ENCODE measurements at places on chromosomes 11 and 22.

DNA sequence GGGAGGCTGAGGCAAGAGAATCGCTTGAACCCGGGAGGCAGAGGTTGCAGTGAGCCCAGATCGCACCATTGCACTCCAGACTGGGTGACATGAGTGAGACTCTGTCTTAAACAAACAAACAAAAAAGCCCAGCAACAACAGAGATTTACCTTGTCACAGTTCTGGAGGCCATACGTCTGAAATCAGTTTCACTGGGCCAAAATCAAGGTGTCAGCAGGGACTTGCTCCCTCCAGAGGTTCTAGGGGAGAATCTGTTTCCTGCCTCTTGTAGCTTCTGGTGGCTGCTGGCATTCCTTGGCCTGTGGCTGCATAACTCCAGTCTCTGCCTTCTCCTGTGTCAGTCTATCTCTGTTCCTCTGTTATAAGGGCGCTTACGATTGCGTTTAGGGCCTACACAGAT lies 1.5 kb downstream of the DDX10 start:
- no peak for DNase-seq

- no peak for DNase-seq
These were observed 17.1 kb upstream of the GNAZ start for GRCh38 chr22:23053051-23053707.

GRCh38 chr11:70680781-70681281 lies 282.5 kb downstream of the CTTN start:
- no peak for DNase-seq

DNA sequence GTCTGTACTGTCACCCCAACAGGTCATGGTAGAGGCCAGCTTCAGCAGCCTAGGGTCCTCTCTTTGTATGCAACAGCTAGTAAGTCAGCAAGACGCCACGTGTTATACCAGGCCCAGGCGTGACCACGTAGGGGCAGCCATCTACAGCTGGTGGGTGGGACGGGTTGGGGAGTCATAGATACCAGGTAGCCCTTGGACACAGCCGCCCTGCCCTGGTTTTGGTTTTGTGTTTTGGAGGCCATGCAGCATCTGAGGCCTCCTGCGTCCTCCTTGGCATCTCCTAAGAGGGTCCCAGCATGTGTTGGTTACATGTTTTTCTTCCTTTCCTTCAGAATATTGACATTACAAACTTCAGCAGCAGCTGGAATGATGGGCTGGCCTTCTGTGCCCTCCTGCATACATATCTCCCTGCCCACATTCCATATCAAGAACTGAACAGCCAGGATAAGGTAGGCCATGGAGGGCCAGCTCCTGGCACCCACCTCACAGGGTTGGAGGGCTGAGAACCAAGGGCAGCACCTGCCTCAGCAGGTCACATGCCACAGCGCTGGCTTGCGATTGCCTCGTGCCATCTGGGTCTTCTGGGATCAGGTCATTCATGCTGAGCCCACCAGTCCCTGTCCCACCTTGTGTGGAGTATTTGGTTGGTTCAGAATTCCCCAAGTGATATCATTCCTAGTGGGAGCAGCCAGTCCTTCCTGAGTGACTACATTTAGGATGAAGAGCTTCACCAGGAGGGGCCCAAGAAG lies 16.0 kb upstream of the ADORA2A start:
- no peak for DNase-seq

GRCh38 chr11:85826116-85826855 lies 15.3 kb upstream of the SYTL2 start:
- DNase-seq = no peak

GRCh38 chr22:46620588-46621242 lies 529 bp downstream of the GRAMD4 start:
- no peak for DNase-seq

DNA sequence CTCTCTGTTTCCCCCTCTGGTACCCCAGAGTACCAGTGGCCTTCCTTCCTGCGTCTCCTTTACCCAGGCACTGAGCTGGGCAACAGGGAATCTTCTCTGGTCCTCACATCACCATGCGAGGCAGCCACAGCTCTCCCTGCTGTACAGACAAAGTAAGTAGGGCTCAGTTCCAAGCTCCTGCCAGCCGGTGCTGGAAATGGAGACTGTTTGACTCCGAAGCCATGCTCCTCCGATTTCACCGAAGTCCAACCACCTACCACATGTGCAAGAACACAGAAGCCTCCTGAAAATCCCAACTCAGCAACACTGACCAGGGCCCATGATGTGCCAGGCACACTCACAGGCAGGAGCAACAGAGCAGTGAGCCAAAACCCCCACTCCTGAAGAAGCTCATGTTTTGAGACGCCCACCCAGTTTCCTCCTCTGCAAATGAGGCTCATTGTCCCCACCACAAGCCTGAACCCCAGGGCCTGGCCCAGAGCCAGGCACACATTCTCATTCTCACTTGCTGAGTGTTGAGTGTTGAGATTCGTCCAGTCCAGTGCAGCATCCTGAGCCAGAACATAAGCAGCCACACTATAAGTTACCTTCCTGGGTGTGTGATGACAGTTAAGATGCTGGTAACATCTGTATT lies 156.0 kb downstream of the MPPED1 start:
- no peak for DNase-seq

- DNase-seq = no peak
These were observed at the start of gene C11orf68 for GRCh38 chr11:65918211-65919140. C11orf68 (minus strand) TSS chr11:65919062; CDS start chr11:65919031, 31 bp downstream.

DNA sequence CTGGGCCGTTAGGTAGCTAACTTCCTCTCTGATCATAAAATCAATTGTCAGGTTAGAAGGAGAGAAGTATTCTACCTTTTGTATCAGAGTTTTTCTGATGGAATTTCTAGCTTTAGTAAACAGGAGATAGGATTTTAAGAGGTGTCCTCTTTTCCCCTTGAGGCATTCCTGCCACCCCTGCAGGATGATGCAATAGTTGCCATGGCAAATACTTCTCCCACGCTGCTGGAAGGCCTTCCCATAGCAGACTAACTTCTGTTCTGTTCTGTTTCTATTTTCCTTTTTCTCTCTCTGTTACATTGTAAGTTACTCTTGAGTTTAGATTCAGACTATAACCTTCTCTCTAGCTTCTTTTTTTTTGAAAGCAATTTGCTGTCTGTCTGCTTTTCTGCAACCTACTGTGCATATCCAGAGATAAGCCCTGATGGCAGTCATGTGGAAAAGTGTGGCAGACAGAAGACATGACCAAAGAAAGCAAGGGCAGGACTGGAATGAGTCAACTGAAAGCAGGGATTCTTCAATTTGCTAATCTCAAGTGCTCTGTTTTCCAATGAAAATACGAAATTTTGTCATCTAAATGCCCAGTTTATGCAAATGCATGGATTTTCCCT lies 679.1 kb downstream of the DLG2 start:
- DNase-seq = no peak

DNA sequence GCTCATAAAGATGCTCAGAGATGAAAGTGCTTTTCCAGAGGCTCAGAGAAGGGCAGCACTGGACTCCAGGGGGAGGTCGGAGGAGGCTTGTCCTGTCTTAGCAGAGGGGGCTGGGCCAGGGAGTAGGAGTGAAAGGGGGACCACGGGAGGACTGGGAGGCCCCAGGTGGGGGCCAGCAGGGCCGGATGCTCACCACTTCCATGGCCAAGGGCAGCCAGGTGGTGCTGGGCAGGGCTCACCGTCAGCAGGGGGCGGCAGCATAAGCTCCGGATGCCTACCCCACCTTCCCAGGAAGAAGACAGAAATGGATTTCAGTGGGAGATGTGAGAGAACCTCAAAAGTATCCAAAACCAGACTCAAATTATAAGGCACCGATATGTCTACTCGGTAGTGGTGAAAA lies 11.0 kb downstream of the RAB36 start:
- no peak for DNase-seq

DNA sequence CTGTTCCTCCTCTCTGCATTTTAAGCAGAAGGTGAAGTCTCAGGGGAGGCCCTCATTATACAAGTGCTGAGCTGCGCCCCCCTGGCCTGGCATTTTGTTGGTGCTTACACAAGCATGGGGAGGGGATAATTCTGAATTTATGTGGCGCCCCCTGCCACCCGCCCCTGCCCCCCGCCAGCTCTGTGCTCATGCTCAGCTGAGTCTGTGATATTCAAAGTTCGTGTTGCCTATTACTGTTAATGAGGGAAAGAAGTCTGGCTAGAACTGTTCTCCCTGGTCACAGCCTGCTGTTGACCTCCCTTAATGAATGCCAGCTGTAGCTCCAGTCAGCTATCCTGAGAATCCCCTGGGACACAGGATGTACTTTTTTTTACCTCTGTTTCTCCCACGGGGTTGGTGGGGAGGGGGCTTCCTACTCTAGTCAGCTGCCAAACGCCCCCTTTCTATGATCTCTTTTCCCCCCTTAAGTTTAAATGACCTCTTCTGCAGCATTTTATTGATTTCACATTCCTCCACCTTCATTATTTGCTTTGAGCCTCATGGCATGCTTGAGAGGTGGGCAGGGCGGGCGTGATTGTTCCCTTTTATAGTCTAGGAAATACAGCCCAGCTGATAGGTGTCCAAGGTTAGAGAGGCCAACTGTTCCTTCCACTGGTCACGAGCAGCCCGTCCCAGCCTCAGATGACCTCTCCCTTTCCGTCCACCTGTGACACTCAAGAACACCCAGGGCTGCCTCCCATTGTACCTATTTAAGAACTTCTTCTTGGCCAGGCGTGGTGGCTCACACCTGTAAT lies 12.2 kb downstream of the USP2 start:
- DNase-seq = no peak

- DNase-seq = no peak
These were observed at the start of gene SAA1 for GRCh38 chr11:18265949-18266348. SAA1 (plus strand) TSS chr11:18266264; CDS start chr11:18266888, 624 bp downstream.

DNA sequence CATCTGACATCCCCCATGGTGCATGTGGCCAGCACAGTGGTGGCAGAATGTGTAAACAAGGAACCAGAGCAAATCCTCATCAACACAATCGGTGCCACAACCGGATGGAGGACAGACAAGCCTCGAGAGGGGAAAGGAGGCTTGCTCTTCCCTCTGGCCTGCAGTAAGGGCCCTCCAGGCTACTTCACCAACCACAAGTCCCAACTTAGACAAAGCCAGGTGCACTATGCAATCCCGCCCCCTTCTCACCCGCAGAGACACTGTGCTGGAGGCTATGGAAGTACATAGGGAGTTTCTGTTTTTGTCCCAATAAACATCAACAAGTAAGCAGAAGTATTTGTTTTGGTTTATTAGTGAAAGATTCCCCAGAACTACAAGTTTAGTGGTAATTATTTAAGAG lies 54.3 kb downstream of the SPATA19 start:
- no peak for DNase-seq

GRCh38 chr22:49826603-49827270 lies 936 bp downstream of the BRD1 start:
- DNase-seq = peak; percentile 37

- no peak for DNase-seq
These were observed 89.4 kb upstream of the THY1 start for GRCh38 chr11:119512369-119512768.

GRCh38 chr11:73265278-73265810 lies 6.8 kb upstream of the P2RY6 start:
- DNase-seq = no peak

GRCh38 chr11:111766834-111767142 lies 599 bp upstream of the PPP2R1B start:
- no peak for DNase-seq

GRCh38 chr11:20511982-20512381 lies 87.4 kb upstream of the SLC6A5 start:
- DNase-seq = no peak

GRCh38 chr11:63572026-63572688 lies 9.0 kb upstream of the PLAAT2 start:
- DNase-seq = no peak

- DNase-seq = no peak
These were observed 99.4 kb downstream of the RELT start for GRCh38 chr11:73475549-73476095.

GRCh38 chr11:72298931-72299330 lies 55.0 kb upstream of the PHOX2A start:
- DNase-seq = no peak

GRCh38 chr22:19240813-19241592 lies 50.5 kb downstream of the CLTCL1 start:
- DNase-seq = no peak

DNA sequence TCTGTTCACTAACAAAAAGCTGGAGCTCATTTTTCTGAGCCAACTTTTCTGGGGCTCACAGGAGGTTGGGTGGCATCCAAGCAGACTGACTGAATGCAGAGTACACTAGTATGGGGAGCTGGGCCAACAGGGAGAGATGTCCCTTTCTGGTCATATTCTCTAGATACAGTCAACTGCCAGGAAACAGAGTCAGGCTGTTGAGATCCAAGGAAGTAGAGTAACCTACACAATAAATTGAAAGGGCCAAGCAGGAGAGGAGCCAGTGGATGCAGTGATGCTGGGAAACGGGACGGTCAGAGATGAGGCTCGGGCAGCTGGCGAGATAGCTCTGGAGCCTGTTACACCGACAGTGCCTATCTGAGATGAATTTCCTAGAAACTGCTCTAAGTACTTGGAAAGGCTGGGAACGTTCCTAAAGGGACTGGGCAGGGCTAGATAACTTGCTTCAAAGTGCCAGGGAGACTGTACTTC lies 71.1 kb downstream of the LARGE2 start:
- DNase-seq = no peak

DNA sequence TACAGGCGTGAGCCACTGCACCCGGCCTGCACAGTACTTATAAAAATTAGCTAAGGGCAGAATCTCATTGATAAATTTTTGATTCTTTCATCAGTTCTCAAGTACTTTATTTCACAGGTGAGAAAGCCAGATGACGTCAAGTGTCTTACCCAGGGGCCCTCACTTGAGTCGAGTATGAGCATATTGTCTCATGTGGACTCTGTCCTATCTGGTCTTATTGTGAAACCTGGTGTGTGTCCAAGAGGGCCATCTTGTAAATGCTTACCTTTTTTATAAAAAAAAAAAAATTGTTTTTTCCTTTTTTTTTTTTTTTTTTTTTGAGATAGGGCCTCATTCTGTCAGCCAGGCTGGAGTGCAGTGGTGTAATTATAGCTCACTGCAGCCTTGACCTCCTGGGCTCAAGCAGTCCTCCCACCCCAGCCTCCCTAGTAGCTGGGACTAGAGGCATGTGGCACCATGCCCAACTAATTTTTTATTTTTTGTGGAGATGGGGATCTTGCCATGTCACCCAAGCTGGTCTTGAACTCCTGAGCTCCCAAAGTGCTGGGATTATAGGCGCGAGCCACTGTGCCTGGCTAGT lies 6.0 kb downstream of the ACO2 start:
- DNase-seq = no peak

GRCh38 chr11:34791780-34792542 lies 124.2 kb downstream of the APIP start:
- DNase-seq = no peak

DNA sequence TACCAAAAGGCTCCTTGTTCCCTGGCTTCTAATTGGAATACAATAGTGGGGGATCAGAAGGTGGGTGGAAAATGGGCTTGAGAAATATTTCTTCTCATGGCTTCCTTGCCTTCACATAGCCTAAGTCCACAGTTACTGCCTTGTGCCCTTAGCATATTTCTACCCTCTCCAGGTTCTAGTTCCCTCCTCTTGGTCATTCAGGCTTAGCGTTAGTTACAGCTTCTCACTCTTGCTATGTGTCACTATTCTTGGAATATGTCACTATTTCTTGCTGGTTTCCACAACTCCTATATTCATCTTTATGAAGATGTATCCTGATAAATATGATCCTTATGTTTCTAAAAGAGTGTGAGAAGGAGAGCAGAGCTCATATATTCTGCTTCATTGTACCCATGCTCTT lies 2.5 kb downstream of the OR2D2 start:
- no peak for DNase-seq

- no peak for DNase-seq
These were observed 10.6 kb upstream of the CSNK2A3 start for GRCh38 chr11:11363674-11364073.

GRCh38 chr11:1158681-1159487 lies 1.1 kb downstream of the MUC5AC start:
- no peak for DNase-seq
